ENCODE measurements at places on chromosomes 16 and 17. TPM values are rescaled to one million over a fixed set of nuclear protein-coding genes. Genes with fewer than 3 reads are reported as not detected.

GRCh38 chr16:56844056-56844455, 21.0 kb upstream of the SLC12A3 start:
- no peaks in the 10 kb centered on the region for H3K27me3 ChIP-seq
- peaks cover 4% of the 10 kb centered on the region for H3K4me1 ChIP-seq
- no peak overlapping the region for H3K4me3 ChIP-seq

DNA sequence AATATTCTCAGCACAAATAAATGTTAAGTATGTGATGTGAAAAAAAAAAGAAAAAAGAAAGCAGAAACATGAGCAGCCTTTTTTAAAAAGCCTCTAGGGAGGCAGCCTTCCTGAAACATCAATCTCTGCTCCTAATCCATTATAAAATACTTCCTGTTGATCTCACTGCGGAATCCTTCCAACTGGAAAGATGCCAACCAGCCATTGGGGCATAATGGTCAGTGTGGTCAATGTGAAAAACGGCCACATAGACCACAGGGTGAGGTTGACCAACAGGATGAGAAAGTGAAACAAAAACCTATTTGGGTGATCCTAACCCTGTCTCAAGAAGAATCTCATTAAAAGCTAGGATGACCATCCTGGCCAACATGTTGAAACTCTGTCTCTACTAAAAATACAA, 26.1 kb upstream of the ABCA8 start:
- peak overlapping the region; percentile 3 for H3K27ac ChIP-seq
- H3K27me3 ChIP-seq = no peaks in the 10 kb centered on the region
- no peak for DNase-seq
- H3K4me1 ChIP-seq = peaks cover 3% of the 10 kb centered on the region
- H3K36me3 ChIP-seq = peaks cover 13% of the 10 kb centered on the region

- no peaks in the 10 kb centered on the region for H3K36me3 ChIP-seq
- no peaks in the 10 kb centered on the region for H3K27me3 ChIP-seq
- H3K27ac ChIP-seq = no peak overlapping the region
- H3K4me3 ChIP-seq = no peak overlapping the region
- H3K4me1 ChIP-seq = no peaks in the 10 kb centered on the region
- no peak for DNase-seq
These were observed 103.0 kb upstream of the SHISA6 start for GRCh38 chr17:11138023-11138422.

GRCh38 chr17:57459286-57459915, 203.1 kb downstream of the MSI2 start:
- DNase-seq = no peak
- no peaks in the 10 kb centered on the region for H3K36me3 ChIP-seq
- H3K27ac ChIP-seq = no peak overlapping the region

- no peak overlapping the region for H3K4me3 ChIP-seq
- H3K27me3 ChIP-seq = no peaks in the 10 kb centered on the region
- H3K27ac ChIP-seq = peak overlapping the region; percentile 75
- DNase-seq = no peak
- H3K36me3 ChIP-seq = no peaks in the 10 kb centered on the region
These were observed 22.4 kb downstream of the SLC7A5 start for GRCh38 chr16:87846705-87847466.

DNA sequence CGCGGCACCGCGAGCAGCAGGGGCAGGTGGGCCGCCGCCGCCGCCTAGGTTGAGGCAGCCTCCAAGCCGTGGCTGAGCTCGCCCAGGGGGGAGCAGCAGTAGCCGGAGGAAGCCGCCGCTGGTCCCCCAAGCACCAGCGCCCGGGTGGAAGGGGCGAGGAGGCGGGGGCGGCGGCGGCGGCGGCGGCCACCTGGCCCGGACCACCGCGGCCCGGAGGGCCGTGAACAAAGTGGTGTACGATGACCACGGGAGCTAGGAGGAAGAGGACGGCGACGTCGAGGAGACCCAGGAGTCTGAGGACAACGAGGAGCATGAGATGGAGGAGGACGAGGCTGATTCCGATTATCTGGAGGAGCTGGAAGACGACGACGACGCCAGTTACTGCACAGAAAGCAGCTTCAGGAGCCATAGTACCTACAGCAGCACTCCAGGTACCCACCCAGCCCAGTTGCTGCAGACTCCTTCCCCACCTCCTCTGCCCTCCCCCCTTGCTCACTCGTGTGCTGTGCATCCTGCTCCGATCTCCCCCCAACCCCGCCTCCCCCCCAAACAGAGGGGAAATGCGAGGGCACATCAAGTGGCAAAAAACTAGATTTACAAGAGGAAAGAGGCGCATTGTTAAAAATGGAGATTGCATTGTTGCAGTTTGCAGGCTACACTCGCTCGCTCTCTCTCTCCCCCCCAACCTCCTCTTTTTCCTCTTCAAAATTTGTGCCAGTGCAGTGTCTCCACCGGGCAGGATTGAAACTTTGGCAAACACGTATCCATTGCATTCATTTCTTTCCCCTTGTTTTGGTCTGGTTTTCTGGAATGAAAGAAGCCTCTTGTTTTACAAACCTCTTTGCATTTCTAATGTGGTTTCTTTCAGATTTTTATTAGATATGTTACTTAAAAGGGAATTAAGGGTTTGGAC, 41.8 kb upstream of the AMZ2 start:
- peak overlapping the region; percentile 83 for H3K4me3 ChIP-seq
- no peak for DNase-seq
- peaks cover 10% of the 10 kb centered on the region for H3K4me1 ChIP-seq
- H3K36me3 ChIP-seq = no peaks in the 10 kb centered on the region
- peak overlapping the region; percentile 78 for H3K27ac ChIP-seq

CCL17 gene
- not detected for polyA plus RNA-seq

SRR gene
- 3.8 TPM for polyA plus RNA-seq
